ENCODE measurements at places on chromosomes 7 and 10.

DNA sequence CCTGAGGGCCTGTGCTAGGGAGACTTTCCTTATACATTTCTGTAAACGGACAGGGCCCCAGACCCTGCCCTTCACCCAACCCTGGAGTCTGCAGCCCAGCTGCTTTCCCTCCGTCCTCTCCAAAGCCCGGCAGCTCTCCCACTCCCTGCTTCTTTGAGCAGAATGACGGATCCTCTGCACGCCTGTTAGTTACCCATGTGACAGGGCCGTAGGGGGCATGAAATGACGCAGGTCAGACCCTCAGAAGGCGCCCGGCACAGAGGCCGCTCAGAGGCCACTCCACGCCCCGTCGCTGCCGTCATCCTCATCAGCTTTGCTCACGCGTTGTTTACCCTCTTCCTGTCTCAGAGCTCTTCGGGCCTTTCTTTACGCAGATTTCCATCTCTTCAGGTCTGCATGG, 60.2 kb upstream of the MKRN1 start:
- no peak for DNase-seq

GRCh38 chr10:119233821-119234220, 26.4 kb downstream of the GRK5 start:
- no peak for DNase-seq

DNA sequence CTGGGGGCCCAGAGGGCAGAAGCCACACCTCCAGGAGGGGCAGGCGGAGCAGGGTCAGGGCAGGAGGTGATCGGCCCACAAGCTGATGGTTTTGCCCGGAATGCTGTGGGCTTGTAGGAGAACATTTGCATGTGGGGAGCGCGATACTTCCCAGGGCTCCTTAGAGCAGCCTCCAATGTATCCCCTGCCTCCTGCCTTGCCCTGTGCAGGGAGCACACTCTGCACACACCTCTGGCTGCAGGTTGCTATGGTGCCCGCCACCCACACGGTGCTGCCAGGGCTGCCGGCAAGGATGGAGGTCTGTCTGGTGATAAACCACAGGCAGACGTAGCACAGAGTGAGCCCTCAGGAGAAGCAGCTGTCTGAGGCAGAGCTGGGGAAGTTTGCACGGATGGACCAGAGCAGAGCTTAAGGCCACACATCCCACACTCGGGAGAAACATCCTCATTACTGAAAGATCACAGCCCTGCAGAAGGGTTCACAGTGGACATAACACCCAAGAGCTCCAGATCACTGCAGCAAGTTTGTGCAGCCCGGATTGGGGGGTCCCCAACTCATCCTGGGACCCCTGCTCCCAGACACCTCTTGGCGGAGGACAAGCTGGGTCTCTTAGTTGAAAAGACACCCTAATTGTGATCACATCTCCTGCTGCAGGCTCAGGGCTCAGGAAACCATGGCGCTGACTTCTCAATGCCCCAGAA, 41.8 kb downstream of the VIPR2 start:
- no peak for DNase-seq

DNA sequence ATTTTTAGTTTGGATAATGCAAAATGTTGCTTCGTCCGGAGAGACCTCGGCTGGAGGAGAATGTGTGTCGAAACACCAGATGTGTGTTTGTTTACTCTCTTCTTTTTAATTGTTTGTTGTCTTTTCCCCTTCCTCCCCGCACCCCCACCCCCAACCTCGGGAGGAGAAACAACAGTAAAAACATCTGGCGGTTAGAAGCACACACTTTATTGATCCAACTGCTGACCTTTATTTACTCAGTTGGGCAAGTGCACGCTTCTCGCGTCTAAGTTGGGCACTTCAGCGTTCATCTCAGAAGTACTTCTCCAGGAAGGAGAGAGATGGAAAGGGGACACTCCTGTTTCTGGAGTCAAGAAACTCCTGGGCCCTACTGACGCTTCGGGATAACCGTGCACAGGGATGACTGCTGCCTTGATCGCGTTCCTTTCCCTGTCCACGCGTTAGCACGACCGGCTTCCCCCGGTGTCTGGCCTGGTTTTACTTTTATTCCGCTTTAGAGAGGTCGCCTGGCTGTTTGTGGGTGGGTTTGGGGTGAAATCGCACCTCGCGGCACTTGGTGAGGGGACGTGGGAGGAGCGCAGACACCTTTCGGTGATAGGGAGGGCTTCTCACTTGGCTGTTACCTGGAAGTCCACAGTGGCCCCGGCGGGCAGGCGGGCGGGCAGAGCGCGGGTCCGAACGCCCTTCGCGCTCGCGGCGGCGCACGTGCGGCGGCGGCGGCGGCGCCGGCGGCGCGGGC, 168.3 kb upstream of the PPP1R3A start:
- peak; percentile 40 for DNase-seq

- no peak for DNase-seq
These were observed 98.2 kb upstream of the IMMP2L start for GRCh38 chr7:111660478-111660877.

DNA sequence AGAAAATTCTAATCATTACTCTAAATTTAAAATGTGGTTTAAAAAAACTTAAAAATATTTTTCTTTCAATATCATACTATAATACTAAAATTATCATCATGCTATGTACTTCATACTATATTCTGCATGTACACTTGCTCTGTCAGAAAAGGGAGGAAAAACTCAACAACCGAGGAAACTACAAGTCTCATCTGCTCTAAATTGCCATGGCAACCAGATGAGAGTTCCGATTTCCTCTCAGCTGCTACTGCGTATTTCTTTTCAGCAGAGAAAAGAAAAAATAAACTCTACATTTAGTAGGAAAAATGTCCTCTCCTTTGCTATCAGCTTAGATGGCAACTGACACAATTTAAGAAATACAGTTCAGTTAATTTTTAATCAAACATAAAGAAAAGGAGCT, 178.9 kb downstream of the SRPK2 start:
- no peak for DNase-seq

DNA sequence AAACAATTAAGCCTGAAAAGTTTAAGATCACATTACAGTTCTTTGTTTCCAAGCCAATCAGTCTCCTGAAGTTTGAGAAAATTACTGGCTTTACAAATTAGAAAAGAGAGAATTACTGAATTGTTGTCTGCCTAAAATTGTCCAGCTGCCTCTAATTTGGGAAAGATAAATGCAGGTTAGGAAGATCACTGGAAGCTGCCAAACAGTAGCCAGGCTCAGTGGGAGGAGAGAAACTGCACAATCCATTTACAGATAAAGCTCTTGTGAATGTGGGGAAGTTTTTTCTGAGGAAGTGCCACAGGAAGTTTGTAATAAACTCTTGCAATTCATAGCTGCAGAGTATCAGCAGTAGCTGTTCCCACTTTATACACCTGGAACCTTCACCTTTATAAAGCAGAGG, 100.7 kb downstream of the IQUB start:
- no peak for DNase-seq

GRCh38 chr7:136956232-136956631, 87.8 kb downstream of the CHRM2 start:
- peak; percentile 31 for DNase-seq

DNA sequence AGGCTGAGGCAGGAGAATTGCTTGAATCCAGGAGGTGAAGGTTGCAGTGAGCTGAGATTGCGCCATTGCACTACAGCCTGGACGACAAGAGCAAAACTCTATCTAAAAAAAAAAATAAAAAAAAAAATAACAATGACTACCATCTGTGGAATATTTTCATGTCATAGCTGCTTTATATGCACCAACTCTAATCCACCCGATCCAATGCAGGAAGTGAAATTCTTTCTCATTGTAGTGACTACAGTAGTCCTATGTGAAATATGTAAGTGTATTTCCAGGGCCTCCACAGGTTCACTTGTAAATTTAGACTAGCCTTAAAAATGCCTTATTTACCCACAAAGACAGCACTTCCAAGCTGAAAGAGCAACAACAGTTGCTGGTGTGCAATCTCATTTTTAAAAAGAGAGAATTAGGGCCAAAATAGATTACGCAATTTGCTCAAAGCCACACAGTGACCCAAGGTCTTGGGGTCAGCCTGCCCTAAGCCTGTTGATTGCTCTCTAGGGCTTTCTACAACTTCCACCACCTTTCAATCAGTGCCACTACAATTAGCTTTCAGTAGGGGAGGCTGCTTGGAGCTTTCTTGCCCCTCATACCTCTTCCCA, 25.8 kb upstream of the EGFR start:
- DNase-seq, result peak; percentile 16

- no peak for DNase-seq
These were observed 282.9 kb downstream of the ADARB2 start for GRCh38 chr10:1454428-1454827.

- peak; percentile 12 for DNase-seq
These were observed 64.4 kb downstream of the KCND2 start for GRCh38 chr7:120337308-120337907.

GRCh38 chr7:11355399-11356005, 381.8 kb downstream of the PHF14 start:
- DNase-seq, result no peak

DNA sequence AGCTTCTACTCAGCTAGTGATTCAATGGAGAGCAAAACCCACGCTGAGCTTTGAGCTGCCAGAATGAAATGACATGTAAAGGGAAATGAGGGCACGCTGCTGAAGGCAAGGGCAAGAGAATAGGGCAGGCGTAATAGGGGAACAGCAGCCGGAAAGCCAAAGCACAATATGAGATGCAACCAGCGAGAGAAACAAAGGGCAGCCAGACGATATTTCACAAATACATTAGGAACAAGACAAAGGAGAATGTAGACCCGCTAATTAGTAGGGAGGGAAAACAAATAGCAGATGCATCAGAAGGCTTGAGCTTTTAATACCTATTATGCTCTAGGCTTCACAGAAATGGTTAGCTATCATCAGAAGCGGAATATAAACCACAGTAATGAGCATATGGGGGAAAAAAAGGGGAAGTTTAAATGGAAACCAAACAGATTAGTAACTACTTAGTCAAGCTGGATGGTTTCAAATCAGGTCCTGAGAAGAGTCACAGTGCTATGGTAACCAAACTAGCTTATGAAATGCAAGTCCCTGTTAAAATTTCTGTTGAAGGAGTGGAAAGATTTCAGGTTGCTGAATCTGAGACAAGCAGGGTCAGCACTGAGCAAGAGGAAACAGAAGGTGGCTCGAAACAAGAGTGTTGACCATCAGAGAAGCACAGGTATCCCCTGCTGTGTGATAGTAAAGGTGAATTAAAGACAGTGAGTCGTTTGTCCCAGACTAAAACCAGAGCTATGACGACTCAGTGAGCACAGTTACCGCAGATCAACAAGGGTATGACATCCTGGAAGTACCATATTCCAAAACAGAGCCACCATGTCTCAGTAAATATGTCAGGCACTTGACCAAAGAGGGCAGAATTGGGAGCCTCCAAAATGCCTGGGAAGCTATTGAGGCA, 496.9 kb upstream of the CELF2 start:
- no peak for DNase-seq

DNA sequence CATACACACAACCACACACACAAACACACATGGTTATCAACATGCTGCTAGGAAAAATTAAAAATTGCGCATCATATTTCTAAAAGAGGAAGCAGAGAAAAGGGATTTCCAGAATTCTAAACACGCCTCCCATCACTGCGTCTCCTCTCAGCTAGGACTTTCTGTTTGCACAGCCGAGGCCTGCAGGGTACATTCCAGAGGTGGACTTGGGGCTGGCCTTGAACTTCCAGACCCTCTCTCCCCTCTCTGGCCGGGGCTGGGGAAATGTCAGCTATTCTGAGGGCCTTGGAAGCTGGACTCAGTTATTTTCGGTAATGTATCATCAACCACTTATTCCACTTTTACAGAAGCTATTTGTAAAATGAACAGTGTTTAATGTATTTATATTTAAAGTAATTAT, 168.7 kb downstream of the GALNT17 start:
- no peak for DNase-seq

DNA sequence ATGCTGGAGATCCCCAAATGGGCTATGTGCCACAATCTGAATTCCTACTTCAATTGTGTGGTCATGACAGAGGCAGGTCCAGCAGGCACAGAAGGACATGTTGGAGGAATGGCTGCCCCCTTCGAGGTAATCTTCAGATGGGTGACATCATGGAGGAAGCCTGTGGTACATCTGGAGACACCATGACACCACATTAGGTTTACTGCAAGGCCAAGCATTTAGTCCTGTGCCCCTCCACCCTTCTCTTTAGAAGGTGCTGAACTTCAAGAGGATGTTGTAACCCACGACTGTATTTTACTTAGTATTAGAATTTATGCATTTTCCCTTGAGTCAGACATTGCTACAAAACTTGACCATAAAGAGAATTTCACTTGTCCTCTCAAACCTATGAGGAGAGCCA, 75.1 kb upstream of the DDC start:
- no peak for DNase-seq

- no peak for DNase-seq
These were observed 164.3 kb upstream of the AGK start for GRCh38 chr7:141386881-141387280.

DNA sequence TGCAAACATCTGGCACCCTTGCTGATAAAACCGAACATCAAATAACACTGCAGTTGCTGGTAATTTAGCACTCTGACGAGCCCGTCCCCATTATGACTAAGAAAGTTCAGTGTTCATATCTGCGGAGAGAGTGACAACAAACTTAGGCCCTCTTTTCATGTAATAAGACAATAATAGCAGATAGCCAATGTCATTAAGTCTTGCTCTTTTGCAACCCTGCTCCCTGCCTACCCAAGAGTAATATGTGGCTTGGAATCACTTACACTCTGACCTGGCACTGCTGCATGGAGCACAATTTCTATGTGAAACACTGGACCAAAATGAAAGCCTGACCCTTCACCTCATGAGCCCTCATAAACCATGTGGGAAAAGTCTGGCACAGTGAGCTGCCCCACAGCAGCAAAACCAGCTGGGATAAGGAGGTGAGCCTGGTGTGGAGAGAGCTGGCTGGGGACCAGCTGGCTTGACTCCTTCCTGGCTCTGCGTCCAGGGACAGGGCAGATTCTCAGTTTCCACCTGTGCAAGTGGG, 86.5 kb downstream of the HIPK2 start:
- no peak for DNase-seq

DNA sequence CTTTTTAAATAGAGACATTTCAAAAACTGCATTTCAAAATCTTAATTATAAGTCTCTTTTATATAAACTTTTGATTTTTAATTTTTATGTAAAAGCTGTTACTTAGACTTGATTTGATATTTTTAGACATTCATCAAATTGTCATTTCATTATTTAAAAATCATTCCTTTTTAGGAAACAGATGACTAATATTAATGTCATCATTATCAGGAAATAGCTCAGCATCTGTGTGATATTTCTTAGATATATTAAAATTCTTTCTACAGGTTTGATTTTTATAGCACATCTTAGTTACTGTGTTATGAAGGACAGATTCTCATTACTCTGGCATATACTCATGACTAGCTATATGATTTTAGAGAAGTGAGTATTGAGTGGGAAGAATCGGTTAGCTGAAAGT, 17.2 kb downstream of the RUNDC3B start:
- no peak for DNase-seq

GRCh38 chr7:138919216-138919615, 62.0 kb downstream of the KIAA1549 start:
- no peak for DNase-seq

Data from brain microvascular endothelial cell (primary cell).